ENCODE measurements at places on chromosomes 12 and 14.

DNA sequence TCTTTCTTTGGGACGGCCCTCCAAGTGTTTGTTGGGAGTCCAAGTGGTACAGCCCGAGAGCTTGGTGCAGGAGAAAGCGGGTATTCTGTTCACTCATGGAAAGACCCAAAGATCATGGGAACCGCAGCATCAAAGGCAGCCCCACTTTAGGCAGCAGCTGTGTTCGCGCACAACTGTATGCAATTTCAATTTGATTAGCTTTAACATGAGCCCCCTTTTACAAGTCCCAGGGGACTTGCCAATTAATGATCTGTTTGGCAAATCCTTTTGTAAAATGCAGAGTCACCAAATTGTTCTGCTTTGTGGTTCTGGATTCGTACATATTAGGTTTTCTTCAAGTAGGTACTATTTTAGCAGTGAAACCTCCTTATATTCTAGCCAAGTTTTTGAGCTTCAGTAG is 217.7 kb downstream of the AACS start:
- no peak for DNase-seq

DNA sequence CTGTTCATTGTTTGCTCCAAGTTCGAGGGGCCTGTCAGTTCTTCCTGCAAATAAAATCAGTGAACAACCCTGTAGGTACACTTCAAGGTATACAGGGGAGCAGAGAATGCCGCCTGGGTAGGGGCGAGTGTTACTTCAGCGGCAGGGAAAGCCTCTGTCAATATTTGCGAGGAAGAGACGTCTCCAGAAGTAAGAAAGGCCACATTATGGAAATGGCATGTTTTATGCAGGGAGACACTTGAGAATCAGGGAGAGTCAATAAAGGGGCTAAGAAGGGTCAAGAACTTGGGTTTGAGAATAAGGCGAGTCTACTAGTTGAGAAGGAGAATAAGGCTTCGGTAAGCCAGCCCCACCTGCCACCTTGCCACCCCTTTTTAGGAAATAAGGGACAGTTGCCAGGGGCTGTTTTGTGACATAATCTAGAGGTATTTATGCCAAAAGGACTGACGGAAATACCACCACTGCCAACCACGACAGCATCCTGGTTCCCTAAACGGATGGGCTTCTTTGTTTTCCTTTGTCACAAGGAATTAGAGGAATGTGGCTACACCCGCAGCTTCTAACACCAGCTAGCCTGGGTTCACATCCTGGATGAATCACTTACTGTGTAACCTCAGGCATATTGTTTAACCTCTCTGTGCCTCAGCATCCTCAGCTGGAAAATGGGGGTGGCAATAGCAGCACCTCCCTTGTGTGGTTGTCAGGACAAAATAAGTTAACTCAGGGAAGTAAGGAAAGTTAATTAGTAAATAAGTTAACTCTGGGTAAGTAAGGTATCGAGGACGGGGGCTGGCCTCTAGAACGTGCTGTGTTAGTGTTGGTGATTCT is 67.7 kb downstream of the EID3 start:
- DNase-seq = no peak

- DNase-seq = no peak
Observed at GRCh38 chr12:122943196-122943595, 23.1 kb downstream of the ABCB9 start.

DNA sequence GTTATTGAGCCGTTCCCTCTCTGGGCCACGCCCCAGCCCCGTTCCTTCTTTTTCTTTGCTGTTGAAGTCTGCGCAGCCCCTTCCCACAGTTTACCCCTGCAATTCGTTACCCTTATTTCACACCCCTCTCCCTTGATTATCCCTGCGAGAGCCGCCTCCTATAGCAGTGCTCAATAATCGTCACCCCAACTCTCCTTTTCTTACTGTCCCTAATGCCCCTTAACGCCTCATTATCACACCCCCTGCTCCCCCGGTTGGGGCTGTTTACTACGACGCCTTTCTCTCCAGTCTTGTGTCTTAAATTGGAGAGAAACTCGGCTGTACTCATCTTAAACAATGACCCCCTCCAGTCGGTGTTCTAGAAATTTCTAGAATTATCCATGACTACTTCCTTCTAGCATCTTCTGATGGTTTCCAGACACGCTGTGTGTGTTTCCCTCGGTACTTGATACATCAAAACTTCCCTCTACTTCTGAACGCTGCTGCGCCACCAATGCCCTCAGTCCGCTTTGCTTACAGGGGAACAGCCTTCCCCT is 713 bp upstream of the FBXL14 start:
- no peak for DNase-seq

DNA sequence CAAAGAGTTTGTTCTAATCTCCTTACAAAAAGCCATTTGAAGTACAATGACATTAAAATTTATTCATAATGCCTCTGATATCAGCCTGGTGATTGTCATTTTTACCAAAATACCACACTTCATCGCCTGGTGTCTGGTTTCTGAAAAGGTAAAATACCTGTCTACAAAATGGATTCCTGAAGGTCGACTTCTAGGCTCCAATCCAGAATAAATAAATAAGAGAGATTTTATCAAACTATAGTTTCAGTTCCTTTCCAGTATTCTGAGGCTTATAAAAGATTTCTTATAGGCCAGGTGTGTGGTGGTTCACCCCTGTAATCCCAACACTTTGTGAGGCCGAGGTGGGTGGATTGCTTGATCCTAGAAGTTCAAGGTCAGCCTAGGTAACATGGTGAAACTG is 340.7 kb downstream of the SLC16A7 start:
- no peak for DNase-seq

DNA sequence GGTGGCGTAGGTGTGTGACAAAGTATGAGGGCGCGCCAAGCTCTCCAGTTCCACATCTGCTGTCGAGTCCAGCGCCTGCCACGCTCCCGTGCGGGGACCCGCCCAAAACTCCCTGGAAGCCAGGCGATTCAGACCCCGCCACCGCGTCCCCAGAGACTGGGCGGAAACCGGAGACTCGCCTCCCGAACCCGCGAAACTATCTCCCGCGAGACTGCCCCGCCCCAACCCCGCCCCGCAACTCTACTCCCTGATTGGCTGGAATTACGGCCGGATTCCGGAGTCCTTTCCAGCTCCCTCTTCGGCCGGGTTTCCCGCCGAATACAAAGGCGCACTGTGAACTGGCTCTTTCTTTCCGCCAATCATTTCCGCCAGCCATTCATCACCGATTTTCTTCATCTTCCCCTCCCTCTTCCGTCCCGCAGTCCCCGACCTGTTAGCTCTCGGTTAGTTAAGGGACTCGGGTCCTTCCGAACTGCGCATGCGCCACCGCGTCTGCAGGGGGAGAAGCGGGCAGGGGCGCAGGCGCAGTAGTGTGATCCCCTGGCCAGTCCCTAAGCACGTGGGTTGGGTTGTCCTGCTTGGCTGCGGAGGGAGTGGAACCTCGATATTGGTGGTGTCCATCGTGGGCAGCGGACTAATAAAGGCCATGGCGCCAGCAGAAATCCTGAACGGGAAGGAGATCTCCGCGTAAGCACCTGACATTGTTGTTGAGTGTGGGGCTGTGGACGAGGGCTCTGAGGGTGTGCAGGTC is at the start of gene MTHFD1:
TSS of gene MTHFD1 (plus strand) at position 572 of the 751 bp plus-strand sequence. CDS start at position 647, 75 bp downstream.
- peak; percentile 96 for DNase-seq

DNA sequence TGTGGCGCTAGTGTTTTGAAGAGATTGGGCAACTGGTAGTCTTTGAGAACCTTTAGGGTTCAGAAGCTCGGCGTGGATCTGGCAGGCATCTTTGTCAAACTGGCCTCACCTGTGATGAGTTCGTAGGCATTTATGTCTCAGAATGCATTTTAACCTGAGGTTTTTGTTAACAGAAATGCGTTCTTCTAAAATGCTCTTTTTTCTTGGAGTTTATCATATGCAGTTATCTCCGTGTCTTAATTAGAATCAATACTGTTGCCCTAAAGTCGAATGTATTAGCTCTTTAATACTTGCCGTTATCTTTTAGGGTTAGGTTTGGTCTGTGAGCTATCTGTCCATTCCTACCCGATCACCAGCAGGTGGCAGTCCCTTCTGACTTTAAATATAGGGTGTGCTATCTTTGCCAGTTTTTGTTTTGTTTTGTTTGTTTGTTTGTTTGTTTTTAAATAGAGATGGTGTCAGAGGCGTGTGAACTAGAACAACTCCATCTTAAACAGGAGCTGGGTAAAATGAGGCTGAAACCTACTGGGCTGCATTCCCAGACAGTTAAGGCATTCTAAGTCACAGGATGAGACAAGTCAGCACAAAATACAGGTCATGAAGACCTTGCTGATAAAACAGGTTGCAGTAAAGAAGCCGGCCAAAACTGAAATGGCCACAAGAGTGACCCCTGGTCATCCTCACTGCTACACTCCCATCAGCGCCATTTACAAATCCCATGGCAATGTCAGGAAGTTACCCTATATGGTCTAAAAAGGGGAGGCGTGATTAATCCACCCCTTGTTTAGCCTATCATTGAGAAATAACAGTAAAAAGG is 1.4 kb downstream of the ATF1 start:
- peak; percentile 28 for DNase-seq

DNA sequence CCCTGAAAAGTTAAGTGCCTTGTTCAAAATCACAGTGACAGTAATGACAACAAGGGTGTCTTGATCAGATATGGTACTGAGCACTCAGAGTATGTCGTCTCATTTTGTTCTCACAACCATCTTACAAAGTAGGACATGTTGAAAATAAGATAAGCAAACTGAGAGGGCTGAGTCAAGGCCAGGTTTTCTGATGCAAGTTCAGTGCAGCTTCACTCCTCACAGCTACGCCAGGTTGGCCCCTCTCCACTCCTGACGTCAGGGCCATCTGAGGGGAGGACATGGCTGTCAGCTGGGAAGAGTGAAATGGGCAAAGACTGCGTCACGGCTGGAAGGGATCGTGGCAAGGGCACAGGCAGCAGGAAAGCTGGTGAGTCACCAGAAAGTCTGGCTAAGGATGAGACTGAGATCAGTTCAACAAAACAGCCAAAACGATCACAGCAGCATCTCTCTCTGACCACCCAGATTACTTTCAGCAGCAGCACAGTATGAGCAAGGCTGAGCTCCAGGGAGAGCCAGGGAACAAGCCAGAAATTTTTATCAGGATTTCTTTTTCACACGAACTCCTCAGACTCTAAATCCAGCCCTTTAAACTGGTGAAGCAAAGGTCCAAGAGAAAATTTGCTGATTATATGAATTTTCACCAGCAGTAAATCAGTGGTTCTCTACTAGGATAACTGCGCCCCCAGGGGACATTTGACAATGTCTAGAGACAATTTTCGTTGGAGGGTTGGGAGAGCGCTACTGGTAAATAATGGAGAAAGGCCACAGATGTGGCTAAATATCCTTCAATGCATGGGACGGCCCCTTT is 297.9 kb upstream of the AMIGO2 start:
- no peak for DNase-seq

DNA sequence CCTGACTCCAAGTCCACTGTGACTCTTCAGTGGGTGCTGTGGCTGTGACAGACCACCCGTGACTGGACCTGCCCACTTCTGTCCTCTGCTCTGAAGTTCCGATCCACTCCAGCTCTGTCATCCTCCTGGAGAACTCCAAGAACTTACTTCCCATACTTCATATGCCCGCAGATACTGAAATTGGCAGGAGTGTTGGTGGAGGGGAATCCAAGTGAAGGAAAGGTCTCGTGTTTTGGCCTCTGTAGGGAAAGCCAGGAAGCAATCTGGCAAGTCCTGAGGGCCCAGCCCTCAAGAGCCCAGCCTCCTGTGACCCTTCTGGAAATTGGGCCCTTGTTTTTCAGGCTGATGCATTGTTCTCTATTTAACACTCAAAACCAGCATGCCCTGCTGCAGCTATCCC is 22.4 kb upstream of the FKBP4 start:
- no peak for DNase-seq

- DNase-seq = no peak
Observed at GRCh38 chr12:95658386-95658785, 107.1 kb upstream of the USP44 start.

GRCh38 chr12:228846-229200 is 14.9 kb upstream of the SLC6A12 start:
- DNase-seq = no peak

DNA sequence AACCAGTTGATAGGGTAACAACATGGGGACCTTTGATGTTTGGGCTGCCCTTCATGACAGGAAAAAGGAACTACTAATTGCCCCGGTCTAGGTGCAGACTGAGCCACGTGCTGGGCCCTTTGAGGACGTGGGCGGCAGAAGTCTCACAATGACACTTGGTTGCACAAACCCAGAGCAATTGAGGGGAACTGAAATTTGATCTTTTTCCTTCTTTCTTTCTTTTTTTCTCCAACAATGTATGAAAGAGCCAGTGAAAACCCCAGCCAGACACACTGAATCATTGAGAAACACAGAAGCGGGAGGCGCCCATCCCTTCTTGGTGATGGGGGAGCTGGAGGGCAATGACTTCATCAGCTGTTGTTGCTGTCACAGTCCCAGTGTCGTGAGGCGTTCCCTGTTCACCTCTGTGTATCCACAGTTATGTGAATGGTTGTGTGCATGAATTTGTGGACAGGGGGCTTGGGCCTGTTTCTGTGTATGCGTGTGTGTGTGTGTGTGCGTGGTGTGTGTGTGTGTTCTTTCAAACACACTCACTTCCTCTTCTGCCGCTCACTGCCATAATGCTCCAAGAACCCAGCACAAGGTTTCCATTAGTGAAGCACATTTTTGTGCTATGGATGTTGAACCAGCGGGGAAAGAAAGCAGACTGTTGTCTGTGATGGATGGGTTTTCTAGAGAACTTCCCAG is 137.5 kb upstream of the CCND2 start:
- no peak for DNase-seq

- DNase-seq = no peak
Observed at GRCh38 chr12:109098651-109099050, 1.3 kb downstream of the UNG start.

DNA sequence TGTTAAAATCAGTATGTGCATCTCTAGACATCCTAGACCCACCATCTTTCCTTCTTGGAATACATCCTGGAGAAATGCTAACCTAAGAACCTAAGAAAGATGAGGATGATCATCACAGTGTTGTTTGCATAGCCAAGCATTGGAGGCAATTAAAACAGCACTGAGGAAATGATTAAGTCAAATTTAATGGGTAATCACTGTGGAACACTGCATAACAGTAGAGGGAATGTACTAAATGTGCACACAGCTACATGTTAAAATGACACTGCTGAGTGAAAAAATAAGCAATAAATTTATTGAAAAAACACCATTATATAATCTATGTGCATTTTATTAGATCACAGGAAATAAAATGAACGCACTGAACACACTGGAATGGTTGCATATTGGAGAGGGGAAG is 987.1 kb upstream of the SEL1L start:
- DNase-seq = no peak

- no peak for DNase-seq
Observed at GRCh38 chr12:68868043-68868790, 60.2 kb downstream of the MDM2 start.

GRCh38 chr12:98280621-98281020 is 234.8 kb upstream of the TMPO start:
- no peak for DNase-seq

GRCh38 chr12:92759634-92760268 is 57.0 kb downstream of the PLEKHG7 start:
- no peak for DNase-seq
